HTR-8/SVneo (cell line): ENCODE measurements at places on chromosomes 2 and 18.

DNA sequence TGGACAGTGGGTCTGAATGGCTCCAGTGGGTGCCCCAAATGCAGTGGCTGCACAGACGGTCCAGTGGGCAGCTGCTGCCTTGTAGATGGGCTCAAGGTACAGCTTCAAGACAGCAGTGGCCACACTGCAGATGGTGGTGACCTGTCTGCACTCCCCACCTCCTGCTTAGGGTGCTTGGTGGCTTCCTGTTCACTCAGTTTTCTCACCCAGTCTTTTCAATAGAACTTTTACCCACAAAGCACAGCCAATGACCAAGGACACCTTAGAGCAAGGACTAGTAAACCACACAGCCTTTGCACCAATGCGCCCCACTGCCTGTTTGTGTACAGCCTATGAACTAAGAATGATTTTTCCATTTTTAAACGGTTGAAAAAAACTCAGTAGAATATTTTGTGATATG is 34.9 kb downstream of the MEX3C start:
- DNase-seq = no peak

DNA sequence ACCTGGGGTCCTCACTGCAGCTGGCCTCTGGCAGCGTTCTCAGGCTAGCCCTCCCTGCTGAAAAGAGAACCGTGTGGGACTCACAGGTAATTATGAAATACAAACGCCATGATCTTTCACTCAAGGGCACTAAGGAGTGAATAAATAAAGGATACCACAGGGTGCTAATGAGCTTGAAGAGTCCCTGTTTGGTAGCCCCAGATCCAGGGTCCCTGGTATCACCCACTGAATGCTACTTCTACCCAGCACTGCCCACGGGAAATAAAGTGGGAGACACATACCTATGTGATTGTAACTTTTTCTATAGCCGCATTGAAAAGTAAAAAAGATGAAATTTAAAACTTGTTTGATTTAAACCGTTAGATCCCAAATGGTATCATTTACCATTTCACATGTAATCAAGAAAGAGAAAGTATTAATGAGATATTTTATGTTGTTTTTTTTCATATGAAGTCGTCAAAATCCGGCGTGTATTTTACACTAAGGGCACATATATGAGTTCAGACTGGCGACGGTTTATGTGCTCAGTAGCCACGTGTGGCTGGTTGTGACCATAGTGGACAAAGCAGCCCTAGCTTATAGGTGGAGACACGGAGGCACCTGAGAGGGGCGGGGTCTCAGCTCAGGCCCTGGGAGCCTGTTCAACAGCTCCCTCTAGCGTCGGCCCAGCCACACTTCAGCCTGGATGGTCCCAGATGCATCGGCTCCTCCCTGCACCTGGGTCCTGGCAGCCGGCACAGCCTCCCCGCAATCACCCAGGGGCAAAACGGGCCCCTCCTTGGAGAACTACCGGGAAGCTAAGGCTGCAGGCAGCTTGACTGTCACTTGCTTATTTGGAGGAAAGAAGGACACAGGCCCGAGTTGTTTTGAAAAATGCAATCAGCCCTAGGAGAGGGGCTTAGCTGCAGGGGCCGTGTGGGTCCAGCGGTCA is 39.2 kb downstream of the ODC1 start:
- DNase-seq = peak; percentile 87

GRCh38 chr2:120546865-120547390 is 188.7 kb upstream of the GLI2 start:
- DNase-seq = no peak

GRCh38 chr2:106845716-106846115 is 40.3 kb downstream of the ST6GAL2 start:
- no peak for DNase-seq

DNA sequence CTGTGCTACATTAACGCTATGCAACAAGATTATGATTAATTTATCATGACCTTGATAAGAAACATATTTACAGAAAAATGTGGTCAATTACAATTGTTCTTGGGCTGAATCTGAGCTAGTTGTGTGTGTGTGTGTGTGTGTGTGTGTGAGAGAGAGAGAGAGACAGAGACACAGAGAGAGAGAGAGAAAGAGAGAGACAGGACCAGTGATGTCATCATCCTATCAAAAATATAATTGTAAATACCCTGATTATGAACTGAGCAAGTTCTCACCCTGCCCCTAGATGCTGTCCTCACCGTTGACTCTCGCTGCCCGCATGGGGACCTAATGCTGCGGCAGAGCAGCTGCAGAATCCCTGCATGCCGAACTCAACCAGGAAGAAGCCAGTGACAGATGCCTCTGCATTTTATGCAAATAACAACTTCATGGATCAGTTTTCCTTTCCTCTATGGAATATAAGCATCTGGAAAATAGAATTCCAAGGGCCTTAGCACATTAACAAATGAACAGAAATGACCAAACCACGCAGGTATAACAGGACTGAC is 512.5 kb downstream of the PLCL1 start:
- no peak for DNase-seq

DNA sequence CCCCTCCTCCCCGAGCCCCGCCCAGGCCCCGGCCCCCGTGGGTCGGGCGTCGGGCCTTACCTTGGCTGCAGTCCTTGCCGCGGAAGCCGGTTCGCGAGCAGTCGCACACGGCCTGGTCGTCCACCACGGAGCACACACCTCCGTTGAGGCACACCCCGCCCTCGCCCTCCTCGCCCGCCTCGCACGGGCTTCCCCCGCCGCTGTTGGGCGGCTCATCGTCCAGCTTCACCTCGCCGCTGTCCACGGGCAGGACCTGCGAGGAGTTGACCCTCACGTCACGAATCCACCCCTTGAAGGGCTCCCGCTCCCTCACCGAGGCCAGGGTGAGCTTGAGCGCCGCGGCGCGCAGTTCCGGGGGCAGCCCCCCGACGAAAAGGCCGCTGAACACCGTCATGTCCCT is 4.5 kb downstream of the NRXN1 start:
- DNase-seq = no peak

GRCh38 chr2:134120733-134121630 is 132.9 kb upstream of the MGAT5 start:
- DNase-seq = peak; percentile 54

DNA sequence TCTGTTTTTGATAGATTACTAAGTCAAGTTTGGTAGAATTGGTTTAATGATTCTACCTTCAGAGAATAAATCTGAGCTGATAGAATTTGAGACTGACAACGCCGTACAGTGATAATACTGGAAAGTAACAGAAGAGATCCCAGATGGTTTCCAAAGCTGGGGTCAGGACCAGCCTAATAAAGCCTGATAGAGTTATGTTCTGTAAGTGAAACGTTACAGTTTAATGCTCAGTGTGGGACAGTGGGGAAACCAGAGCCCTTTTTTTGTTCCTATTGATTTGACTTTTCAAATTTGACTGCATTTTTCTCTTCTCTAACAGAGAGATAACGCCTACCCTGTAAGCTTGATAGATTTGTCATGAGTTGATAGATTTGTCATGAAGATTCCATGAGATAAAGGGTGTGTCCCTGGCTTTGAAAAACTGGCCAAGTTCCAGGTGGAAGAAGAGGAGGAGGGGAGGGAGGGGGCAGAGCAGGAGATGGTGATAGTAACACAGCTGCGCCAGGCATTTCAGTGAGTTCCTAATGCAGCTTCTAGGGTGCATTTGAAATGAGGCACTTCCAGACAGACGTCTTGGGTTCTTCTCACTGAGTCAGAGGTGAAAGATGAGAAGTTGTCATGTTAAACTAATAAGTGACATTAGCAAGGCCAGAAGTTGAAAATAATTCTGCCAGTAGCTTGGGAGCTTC is 65.1 kb downstream of the CERS6 start:
- no peak for DNase-seq

GRCh38 chr2:195055996-195056395 is 601.0 kb upstream of the SLC39A10 start:
- DNase-seq = no peak

GRCh38 chr2:18922276-18922675 is 332.9 kb upstream of the NT5C1B start:
- no peak for DNase-seq

DNA sequence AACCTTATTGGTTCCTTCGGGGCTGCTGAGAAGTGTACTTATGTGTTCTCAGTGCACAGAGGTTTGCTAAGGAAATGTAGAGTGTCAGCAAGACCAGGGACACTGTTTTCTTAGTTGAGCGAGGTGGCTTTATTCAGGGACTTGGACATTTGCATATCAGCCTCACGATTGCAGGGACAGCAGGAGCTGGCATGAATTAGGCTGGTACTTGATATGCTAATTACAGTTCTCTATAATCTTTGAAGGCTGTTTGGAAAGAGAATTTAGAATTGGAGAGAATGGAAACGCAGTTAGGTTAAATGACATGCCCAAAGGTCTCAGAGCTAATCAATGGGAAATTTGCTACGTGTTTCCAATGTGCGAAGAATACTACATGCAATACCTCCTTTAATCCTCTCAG is 18.7 kb upstream of the MTCL1 start:
- no peak for DNase-seq

DNA sequence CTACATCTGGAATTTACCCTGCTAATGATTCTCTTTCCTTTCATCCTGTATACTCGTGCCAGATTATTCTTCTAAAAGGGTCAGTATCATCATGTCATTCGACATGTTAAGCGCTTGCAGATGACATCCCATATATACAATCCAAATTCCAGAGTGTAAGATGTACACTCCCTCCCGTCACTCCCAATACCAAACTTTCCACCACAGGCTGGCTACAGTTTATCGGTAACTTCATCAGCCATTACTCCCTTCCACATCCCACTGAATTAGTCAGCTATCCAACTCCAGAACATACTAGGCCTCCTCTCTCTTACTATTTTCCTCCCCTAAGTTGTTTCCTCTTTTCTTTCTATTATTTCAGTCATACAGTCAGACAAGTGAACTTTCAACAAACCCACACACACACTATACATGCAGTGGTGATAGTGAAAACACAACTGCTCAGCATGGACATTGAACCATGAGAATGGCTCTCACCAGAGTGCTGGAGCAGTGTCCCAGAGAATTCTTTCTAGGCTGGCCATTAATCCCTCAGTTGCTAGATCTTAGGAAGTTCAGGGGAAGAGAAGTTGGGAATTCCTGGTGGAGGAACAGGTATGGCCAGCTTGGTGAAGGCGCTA is 10.6 kb upstream of the NMI start:
- no peak for DNase-seq

- DNase-seq = no peak
These were observed 117.1 kb downstream of the ZNF521 start for GRCh38 chr18:25234740-25235345.

DNA sequence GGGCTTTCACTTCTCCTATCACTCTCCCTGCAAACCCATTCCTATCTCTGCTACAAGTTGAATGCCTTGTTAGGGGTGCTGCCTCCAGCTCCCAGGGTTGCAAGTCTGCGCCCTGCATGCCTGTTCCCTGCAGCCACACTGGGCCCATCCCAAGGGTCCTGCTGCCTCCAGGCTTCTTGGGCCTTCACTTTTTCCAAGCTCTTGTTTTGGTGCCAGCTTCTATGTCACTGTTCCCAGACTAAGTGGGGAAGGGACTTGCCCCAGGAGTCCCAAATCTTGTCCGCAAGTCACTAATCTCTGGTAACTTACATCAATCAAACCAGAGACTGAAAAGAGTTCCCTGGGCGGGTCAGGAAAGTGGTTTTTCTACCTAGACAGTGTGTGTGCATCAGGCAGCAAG is 65.4 kb downstream of the ZCCHC2 start:
- DNase-seq = no peak

DNA sequence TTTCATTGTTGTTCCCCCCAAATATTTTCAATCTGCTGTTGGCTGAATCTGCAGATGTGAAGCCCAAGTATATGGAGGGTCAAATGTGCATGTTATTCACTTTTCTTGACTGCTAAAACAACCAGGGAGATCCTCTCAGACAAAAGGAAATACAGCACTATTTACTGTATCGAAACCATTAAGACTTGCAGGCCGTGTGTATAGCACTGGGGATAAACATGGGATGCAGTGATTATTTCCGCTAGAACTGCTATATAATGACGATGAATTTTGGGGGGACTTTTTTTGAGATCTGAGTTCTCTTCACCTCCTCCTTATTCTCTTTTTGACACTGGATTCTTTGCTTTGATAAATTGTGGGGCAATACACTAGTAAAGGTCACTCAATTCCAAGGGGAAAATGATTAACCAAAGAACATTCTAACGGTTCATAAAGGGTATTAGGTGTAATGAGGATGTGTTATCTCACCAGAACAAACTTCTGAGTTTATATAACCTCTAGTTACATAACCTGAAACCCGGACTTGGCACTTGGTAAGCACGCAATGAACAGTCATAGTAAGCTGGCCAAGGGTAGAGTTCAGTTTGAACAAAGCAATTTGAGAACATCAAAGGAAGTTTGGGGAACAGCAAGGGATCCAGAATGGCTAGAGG is 3.5 kb upstream of the UGT1A1 start:
- DNase-seq = no peak

DNA sequence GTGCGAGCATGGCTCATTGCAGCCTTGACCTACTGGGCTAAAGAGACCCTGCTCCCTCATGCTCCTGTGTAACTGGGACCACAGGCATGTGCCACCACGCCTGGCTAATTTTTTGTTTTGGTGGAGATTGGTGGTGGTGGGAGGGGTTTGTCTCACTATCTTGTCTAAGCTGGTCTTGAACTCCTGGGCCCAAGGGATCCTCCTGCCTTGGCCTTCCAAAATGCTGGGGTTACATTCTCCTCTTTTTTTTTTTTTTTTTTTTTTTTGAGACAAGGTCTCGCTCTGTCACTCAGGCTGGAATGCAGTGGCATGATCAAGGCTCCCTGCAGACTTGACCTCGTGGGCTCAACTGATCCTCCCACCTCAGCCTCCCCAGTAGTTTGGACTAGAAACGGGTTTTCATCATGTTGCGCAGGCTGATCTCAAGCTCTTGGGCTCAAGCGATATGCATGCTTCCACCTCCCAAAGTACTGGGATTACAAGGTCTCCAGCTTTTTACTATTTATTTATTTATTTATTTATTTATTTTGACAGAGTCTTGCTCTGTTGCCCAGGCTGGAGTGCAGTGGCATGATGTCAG is 238.3 kb downstream of the MYCN start:
- no peak for DNase-seq

DNA sequence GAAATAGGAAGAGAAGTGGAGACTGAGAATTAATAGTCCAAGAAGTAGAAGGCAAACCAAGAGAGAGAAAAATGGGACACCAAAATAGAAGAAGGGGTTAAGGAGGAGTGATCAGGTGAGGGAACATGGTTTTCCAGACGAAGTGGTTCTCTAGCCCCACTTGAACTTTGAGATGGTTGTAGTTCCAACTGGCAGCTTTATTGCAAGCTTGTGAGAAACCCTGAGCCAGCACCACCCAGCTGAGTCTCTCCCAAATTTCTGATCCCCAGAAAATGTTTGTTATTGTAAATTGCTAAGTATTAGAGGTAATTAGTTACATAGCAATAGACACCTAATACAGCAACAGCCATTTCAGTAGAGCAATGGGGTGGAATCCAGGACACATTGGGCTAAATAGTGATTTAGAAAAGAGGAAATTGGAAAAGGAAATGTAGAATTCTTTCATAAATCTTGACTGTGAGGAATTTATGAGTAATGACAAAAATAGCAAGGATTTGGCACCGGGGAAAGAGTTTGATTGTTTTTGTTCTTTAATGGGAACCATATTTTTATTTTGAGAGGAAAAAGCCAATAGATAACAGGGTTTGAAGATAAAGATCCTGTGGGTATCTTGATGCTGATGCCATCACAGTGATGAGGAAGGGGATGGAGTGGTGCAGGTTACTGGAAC is 62.1 kb upstream of the XDH start:
- no peak for DNase-seq

- no peak for DNase-seq
These were observed 28.9 kb downstream of the MRO start for GRCh38 chr18:50790948-50791347.
